ENCODE measurements at places on chromosomes 2 and 18. TPM values are rescaled to one million over a fixed set of nuclear protein-coding genes. Genes with fewer than 3 reads are reported as not detected.

DNA sequence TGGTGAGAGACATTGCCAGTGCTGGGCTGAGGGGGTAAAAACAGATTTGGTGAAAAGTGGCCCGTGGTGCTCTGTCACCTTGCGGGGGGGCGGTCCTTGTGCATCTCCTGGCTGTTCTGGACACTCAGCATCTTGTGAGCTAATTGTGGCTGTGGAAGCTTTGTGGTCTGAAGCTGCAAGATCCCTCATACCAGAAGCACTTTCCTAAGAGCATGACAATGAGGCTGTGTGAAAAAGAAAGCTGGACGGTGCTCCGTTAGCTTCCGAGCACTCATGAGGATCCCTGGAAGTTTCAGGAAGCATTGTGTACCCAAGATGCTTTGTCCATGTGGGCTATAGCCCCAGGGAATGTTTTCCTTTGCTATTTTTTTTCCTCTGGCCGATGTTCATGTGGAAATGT, 74.5 kb downstream of the CABLES1 start:
- DNase-seq: no peak

DNA sequence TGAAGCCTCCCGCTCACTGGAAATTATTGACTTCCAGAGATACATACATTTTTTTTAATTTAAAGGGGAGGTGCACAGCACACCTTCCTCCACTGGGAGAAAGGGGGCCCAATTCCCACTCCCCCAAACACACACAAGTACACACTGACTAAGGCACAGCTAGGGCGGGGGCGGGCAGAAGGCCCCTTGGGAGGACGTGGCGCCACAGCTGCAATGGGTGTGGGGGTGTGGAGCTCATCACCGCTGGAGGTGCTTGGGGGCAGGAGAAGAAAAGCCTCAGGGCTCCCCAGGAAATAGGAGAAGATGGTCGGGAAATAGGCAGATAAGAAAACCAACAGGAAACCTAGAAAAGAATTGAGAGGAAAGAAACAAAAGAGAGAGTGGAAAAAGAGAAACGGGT, 127.3 kb upstream of the FAM98A start:
- DNase-seq: no peak

DNA sequence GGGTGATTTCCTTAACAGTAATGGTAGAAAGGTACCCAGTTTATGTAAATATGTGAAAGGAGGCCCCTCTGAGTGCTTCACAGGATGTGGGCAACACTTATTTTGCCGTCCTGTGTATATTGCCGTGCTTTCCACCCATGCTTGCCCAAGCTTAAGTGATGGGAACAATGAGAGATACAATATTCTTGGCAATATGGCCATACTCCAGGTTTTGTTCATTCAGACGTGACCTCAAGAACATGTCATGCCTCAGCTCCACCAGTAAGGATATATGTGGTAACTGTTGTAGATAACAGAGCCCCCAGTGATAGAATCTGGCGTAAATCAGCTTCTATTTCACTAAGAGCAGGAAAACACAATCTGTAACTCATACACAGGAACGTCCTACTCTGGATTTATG, 318.7 kb downstream of the PTPRM start:
- DNase-seq: no peak

DNA sequence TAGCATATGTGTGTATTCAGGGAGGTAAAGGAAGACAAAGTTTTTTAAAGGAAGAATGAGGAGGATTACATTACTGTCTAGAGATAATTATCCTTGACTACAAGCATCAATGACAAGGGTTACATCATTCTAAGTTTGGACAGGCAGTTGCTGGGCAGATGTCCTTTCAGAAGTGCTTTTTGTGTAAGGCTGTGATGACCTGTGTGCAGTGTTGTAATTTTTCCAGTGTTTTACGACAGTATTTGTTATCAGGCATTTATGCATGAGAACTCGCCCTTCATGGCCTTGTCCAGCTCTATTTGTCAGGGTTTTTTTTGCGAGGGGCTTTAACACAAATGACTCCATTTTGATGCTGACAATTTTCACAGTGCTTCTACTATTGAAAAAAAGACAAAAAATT, 658.3 kb upstream of the NXPH2 start:
- DNase-seq: no peak

DNA sequence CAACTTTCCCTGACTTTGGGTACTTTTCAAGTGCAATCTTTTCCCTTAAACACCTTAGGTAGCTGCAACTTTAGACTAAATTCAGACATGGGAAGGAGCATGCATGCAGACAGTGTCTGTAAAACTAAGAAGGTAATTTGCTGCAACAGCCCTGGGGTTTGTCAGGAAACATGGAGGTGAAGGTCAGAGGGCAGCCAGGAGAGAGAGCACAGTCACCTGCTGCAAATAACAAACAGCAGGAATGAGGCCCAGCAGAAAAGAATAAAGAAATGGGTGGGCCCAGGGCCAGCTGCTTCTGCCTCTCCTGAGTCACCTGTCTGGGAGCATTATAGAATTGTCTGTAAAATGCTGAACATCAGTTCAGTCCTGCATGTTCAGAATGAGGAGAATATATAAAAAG, 35.2 kb downstream of the MTHFD2 start:
- DNase-seq: no peak

DNA sequence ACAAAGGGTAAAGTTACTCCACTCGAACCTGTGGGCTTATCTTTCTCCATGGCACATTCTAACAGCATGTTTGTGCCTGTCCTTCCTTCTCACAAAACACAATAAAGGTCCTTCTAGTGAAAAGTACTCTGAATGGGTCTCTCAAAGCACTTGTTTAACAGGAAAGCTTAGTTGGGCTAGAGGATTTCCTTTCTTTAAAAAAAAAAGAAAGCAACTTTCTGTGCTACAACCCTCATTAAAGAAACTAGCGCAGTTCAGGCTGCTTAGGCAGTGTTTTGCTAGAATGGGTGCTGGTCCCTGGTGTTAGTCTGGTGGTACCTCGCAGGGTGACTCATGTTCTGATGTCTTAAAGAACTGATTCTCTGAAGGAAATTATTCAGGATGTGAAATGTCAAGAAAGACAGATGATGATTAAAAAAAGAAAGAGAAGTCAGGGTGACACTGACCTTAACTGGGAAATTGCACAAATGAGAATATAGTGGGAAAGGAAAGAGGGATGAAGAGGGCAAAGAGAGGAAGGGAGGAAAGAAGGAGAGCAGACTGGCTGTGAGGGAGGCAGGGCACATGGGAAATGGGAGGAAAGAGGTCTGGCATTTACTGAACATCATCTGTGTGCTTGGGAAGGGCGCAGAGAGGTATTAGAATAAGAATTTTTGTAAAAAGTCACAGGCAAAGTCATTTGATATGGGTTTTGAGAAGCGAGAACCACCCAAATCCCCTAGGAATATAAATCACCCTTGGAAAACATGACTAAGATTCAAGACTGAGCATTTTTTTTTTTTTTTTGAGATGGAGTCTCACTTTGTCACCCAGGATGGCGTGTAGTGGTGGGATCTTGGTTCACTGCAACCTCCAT, 74.9 kb downstream of the ATP8B1 start:
- no peak for DNase-seq

DNA sequence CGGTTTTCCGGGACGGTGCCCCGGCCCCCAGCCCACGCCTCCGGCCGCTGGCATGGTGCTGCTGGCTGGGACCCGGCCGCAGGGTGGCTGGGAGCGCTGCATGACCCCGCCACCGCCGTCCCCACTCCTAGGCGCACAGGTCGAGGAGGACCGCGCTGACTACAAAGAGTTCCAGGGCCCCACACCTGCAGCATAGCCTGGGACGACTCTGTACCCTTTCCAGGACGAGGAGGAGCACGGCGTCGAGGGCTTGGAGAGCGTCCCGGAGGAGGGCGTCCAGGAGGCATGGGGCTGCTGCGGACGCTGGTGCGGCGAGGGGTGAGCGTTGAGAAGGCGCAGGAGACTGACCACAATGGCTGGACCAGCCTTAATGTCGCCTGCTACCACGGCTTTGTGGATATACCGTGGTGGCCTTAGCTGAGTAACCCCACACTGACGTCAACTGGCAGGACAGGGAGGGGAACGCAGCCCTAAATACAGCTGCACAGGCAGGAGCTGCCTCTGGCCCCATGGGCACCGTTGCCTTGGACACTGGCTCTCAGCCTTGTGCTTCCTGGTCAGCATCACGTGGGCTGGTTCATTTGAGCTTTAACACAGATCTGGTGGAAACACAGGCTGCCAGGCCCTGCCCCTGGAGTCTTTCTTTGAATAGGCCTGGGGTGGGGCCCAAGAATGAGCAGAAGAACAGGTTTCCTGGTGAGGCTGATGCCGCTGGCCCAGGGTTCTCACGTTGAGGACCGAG, 40.9 kb upstream of the TRIM43B start:
- no peak for DNase-seq

GRCh38 chr2:217695033-217695520, 307.7 kb downstream of the TNS1 start:
- DNase-seq: no peak

Gene NDC80
- total RNA-seq: not detected

Gene NEMP2
- total RNA-seq: 3.6 TPM

Gene LINC00305
- not detected for total RNA-seq

Gene SCN2A
- 1.8 TPM for total RNA-seq

Gene DLX1
- 0.68 TPM for total RNA-seq

Gene KLHL29
- 18.5 TPM for total RNA-seq

Gene SH2D6
- not detected for total RNA-seq
